Pancreas (tissue), 10 donors: ENCODE measurements at places on chromosomes 5 and 9. TPM values are rescaled to one million over a fixed set of nuclear protein-coding genes. Genes with fewer than 3 reads are reported as not detected.
A peak's percentile ranks its signal among the peaks of the same experiment; 100 is the strongest.

The C9 gene
- total RNA-seq: not detected

The CAVIN4 gene
- 0.16 TPM for total RNA-seq

- no peak overlapping the region for H3K4me3 ChIP-seq
- H3K36me3 ChIP-seq: no peaks in the 10 kb centered on the region
- H3K27me3 ChIP-seq: no peaks in the 10 kb centered on the region
- no peak overlapping the region for H3K27ac ChIP-seq
Measured at GRCh38 chr9:131187957-131188356, 62.6 kb downstream of the NUP214 start.

GRCh38 chr9:116219686-116220085 lies 66.1 kb downstream of the PAPPA start:
- DNase-seq: no peak
- no peaks in the 10 kb centered on the region for H3K4me1 ChIP-seq
- no peak overlapping the region for H3K4me3 ChIP-seq
- no peaks in the 10 kb centered on the region for H3K36me3 ChIP-seq
- H3K27ac ChIP-seq: no peak overlapping the region
- H3K27me3 ChIP-seq: no peaks in the 10 kb centered on the region

DNA sequence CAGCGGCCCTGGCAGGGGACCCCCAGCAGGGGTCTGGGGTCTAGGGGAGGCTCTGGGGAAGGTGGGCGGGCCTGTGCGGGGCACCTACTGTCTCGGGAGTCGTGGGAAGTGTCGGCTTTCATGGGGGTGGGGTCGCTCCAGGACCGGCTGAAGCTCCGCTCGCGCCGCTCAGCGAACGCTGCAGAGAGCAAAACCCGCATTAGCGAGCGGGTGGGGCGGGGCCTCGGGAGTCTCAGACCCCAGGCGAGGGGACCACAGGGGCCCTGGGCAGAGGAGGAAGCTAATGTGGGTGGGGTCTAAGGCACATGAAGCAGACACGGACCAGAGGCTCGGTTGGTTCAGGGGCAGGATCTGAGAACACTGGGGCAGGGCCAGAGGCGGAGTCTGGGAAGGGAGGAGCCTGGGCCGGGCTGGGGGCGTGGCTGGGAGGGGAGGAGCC lies 5.5 kb downstream of the NSMF start:
- H3K27me3 ChIP-seq: no peaks in the 10 kb centered on the region
- no peak overlapping the region for H3K27ac ChIP-seq
- DNase-seq: peak; percentile 45
